Ecto neural progenitor cell (in vitro differentiated cells): ENCODE measurements at places on chromosomes 3 and 15.

- no peak for DNase-seq
Measured at GRCh38 chr3:73846951-73847350, 222.2 kb upstream of the PDZRN3 start.

GRCh38 chr3:123658852-123659206 lies 74.0 kb upstream of the HACD2 start:
- no peak for DNase-seq

DNA sequence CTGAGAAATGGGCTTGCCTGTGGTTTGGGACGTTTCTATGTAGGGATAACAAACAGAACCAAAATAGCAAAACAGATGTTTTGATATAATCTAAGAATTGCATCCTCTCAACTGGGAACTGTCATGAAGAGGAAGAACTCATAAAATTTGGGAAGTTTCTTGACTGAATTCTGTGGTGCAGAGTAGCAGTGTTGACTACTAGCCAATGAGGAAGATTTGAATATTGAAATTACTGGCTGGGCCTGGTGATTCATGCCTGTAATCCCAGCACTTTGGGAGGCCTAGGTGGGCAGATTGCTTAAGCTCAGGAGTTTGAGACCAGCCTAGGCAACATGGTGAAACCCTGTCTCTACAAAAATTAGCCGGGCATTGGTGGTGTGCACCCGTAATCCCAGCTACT lies 42.2 kb downstream of the ZNF609 start:
- no peak for DNase-seq

DNA sequence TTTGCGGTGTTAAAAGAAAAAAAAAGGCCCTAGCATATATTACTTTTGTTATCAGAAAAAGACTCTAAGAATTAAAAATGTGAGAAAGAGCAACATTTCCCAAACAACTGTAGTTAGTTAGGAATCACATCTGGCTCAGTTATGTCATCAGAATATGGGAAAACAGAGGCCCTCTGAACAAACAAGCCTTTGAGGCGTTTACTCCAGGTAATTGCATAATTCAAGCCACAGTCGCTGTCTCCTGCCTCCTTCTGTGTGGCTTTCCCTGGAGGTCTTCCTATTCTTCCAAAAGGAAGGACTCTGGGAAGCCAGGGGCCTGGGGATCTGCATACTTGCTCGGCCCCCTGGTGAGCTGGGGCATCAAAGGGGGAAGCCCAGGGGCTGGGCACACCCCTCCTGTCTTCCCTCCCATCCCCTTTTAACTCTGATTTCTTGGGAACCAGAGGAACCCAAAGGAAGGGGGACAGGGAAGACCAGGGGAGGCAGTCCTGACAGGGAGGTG lies 3.7 kb upstream of the FAM107A start:
- DNase-seq = peak; percentile 81
